Activated naive CD4-positive, alpha-beta T cell (primary cell): ENCODE measurements at places on chromosomes 1 and 21.

- DNase-seq, result no peak
These were observed 26.4 kb downstream of the KRTAP10-1 start for GRCh38 chr21:44513389-44514217.

DNA sequence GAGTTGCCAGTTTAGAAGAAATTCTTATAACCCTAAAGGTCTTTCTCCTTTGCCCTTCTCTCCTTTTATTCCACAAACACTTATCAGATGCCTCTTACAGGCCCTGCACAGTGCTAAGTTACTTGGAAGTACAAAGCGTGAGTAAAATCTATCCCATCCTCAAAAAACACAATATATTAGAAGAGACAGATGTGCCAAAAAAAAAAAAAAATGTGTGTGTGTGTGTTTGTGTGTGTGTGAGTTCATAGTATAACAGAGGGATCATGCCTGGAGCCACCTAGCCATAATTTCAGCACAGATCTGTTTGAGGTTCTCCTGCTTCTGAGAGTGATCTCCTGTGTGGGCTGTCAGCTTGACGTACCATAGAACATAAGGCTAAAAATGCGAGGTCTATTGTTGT, 5.0 kb downstream of the FAM20B start:
- DNase-seq, result no peak

DNA sequence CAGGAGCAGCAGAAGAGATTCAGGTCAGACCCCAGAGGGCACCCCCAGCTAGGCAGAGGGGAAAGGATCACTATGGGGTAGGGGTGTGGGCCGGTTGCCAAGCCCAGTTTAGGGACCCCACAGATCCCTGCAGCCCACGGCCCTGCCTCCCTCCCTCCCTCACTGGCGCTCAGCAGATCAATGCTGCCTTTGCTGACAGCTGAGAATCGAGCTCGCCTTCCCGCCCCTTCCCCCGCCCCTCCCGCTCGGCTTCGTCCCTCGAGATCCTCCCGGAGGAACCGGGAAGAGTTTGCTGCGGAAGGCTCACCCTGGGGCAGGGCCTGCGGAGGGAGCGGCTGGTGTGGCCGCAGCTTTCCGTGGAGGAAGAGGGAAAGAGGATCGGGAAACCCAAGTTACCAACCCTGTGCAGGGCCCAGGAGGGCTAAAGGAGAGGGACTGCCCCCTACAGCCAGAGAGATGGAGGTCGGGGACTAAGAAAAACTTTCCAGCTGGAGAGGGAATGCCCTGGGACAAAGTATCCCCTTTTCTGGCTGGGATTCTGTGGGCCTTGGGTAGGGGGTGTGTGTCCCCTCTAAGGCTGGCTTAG, 1.1 kb upstream of the KCNQ4 start:
- DNase-seq, result no peak

- DNase-seq, result no peak
These were observed 64.9 kb downstream of the PRKCZ start for GRCh38 chr1:2115008-2115641.

- no peak for DNase-seq
These were observed 195.7 kb downstream of the DYRK1A start for GRCh38 chr21:37561941-37562919.

DNA sequence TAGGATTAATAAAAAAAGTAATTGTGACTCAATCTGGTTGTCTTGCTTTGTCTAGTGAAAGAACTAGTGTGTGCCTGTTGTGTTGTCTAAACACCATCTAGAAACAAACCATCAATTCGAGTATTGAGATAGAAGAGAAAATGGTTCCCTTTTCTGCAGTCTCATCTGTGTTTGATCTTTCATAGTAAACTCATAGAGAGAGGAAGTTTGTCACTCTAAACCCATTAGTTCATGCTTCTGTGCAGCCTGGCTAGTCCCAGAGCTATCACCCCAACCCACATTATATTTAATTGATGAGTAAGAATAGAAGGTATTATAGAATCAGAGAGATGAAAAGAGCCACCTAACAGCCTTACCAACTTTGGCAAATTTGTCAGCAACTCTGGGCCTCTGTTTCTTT, 99.5 kb downstream of the TGFB2 start:
- no peak for DNase-seq
